ENCODE measurements at places on chromosomes 7 and 10. TPM values are rescaled to one million over a fixed set of nuclear protein-coding genes. Genes with fewer than 3 reads are reported as not detected.

- H3K4me3 ChIP-seq: no peak overlapping the region
- no peaks in the 10 kb centered on the region for H3K4me1 ChIP-seq
- H3K27me3 ChIP-seq: no peaks in the 10 kb centered on the region
- DNase-seq: no peak
Measured at GRCh38 chr7:40918701-40919271, 784.0 kb downstream of the SUGCT start.

- no peaks in the 10 kb centered on the region for H3K36me3 ChIP-seq
- DNase-seq: no peak
- H3K27me3 ChIP-seq: no peaks in the 10 kb centered on the region
- H3K4me3 ChIP-seq: no peak overlapping the region
Measured at GRCh38 chr10:55491712-55492111, 690.7 kb upstream of the PCDH15 start.

- no peaks in the 10 kb centered on the region for H3K27me3 ChIP-seq
- no peaks in the 10 kb centered on the region for H3K4me1 ChIP-seq
- H3K27ac ChIP-seq: no peak overlapping the region
Measured at GRCh38 chr10:34880817-34881216, 65.7 kb upstream of the PARD3 start.

- H3K4me3 ChIP-seq: no peak overlapping the region
- no peaks in the 10 kb centered on the region for H3K36me3 ChIP-seq
- peaks cover 2% of the 10 kb centered on the region for H3K4me1 ChIP-seq
- H3K27me3 ChIP-seq: no peaks in the 10 kb centered on the region
Measured at GRCh38 chr7:75611557-75612178, 119.5 kb downstream of the SPDYE5 start.

DNA sequence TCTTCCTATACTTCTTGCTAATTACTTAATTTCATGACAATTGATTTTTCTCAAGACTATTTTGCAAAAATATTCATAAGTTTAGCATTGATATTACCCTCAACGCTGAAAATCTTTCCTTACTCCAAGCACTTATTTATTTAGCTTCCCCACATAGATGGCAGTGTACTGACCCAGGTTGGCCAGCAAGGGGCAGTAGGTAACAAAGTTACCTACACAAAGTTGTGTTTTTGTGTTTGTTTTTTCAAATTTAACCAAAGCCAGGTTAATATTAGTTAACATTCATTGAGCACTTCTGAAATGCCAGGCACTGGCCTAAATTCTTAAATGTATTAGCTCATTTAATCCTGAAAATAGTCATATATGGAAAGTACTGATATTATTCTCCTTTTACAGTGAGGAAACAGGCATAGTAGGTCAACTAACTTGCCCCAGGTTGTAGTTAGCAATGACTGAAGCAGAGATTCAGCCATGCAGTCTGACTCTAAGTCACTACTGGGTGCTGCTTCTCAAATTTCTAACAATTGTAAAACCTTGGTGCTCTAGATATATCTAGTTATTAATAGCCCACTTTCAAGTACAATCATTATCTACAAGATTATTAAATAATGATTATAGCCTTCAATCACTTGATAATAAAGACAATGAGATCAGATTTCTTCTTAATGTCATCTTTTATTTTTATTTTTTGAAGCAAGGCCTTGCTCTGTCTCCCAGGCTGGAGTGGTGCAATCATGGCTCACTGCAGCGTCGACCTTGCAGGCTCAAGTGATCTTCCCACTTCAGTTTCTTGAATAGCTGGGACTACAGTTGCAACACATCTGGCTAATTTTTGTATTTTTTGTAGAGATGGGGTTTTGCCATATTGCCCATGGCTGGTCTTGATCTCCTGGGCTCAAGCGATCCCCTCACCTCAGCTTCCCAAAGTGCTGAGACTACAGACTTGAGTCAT, 5.8 kb upstream of the GGCT start:
- H3K27ac ChIP-seq: no peak overlapping the region
- H3K4me1 ChIP-seq: peaks cover 6% of the 10 kb centered on the region
- H3K27me3 ChIP-seq: no peaks in the 10 kb centered on the region
- DNase-seq: peak; percentile 36
- H3K4me3 ChIP-seq: no peak overlapping the region

DNA sequence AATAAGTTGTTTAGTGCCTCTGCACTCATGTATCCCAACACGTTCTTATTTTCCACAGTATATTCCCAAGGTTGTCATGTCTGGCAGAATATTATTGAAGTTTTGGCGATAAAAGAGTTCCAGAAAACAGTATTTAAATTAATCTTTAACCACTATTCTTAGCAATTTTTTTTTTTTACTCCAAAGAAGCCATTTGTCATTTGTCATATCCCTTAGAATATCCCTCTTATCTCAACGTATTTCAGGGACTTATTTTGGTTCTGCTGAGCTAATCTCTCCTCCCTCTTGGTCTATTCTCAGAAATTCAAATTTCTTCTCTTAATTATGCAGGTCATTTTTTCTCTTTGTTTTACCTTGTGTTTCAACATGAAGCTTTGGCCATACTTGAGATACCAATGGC, 643.4 kb downstream of the ANKRD7 start:
- H3K27ac ChIP-seq: no peak overlapping the region
- no peak overlapping the region for H3K4me3 ChIP-seq
- no peaks in the 10 kb centered on the region for H3K27me3 ChIP-seq

- H3K36me3 ChIP-seq: no peaks in the 10 kb centered on the region
- H3K27ac ChIP-seq: no peak overlapping the region
- H3K4me3 ChIP-seq: peak overlapping the region; percentile 67
- DNase-seq: peak; percentile 26
- H3K4me1 ChIP-seq: peaks cover 6% of the 10 kb centered on the region
Measured at GRCh38 chr7:8260871-8261694, 884 bp downstream of the ICA1 start.

DNA sequence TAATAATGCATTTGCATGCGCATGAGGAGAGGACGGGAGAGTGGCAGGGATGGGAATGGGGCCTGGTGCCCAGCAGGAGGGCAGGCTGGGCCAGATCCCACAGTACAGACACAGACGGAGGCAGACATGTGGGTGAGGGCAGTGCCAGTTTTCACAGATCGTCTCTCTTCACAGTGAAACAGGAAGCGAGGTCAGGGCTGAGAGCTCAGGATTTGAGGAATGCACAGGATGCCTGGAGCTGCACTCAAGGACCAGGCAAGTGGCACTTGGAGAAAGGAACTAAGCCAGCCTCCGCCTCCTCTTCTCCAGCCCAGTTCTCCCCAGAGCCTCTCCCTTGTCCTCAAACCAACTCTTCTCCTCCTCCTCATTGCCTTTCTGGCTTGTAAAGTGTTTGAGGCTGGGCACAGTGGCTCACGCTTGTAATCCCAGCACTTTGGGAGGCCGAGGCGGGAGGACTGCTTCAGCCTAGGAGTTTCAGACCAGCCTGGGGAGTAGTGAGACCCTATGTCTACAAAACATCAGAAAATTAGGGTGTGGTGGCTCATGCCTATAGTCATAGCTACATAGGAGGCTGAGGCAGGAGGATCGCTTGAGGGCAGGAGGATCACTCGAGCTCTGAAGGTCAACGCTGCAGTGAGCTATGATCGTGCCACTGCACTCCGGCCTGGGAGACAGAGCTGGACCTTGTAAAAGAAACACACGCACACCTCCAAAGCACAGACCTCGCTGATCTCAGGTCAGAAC, 115.2 kb downstream of the HIP1 start:
- no peak for DNase-seq
- H3K36me3 ChIP-seq: peaks cover 4% of the 10 kb centered on the region
- H3K4me1 ChIP-seq: peaks cover 7% of the 10 kb centered on the region
- no peak overlapping the region for H3K27ac ChIP-seq
- no peaks in the 10 kb centered on the region for H3K27me3 ChIP-seq
- H3K4me3 ChIP-seq: no peak overlapping the region

Gene SYCE1
- total RNA-seq: not detected

Gene TSPAN33
- total RNA-seq: 11.0 TPM

Measured in activated CD8-positive, alpha-beta T cell treated with anti-CD3 and anti-CD28 coated beads for 36 hours (primary cell).